Muscle of leg (tissue), 16 donors: ENCODE measurements at places on chromosomes 5 and 9.
A peak's percentile ranks its signal among the peaks of the same experiment; 100 is the strongest.

GRCh38 chr5:142641711-142642110, 44.2 kb downstream of the FGF1 start:
- no peaks in the 10 kb centered on the region for H3K27me3 ChIP-seq
- H3K27ac ChIP-seq: no peak overlapping the region
- peaks cover 11% of the 10 kb centered on the region for H3K4me1 ChIP-seq
- H3K4me3 ChIP-seq: no peak overlapping the region
- no peak for DNase-seq

DNA sequence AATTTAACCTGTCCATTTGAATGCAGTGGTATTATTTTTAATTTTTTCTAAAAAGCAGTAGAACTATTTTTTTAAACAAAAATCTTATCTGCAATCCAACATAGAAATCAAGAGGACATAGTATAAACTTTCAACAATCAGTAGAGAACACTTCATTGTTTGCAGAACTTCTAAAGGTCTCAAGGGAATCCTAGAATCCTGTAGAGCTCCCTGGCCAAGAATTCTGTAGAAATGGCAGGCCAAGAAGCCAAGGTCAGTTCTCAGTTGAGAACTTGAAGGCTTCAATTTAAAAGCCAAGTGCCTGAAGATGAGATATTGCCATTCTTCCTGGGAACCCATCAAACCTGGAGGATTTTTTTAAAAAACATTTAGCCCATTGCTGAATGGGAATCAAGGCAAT, 199.2 kb upstream of the KLF4 start:
- no peak for DNase-seq
- no peaks in the 10 kb centered on the region for H3K27me3 ChIP-seq
- no peaks in the 10 kb centered on the region for H3K36me3 ChIP-seq
- H3K4me3 ChIP-seq: no peak overlapping the region
- H3K27ac ChIP-seq: no peak overlapping the region

DNA sequence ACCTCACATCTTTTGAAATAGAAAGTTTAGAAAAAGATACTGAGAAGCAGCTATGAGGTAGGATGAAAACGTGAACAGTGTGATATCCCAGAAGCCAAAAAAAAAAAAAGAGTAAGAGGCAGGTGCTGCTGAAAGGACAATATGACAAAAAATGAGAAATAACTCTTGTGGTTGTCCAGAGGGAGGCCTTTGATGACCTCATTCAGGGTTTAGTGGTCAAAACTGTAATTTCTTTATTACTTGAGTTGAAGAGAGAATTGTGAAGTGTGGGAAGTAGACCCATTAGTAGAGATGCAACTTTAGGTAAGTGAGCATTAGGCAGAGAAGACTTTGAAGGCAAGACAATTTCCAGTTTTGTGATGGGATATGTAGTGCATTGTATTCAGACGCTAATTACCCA, 1306.3 kb upstream of the ACO1 start:
- H3K27me3 ChIP-seq: no peaks in the 10 kb centered on the region
- H3K4me3 ChIP-seq: no peak overlapping the region
- H3K4me1 ChIP-seq: no peaks in the 10 kb centered on the region
- DNase-seq: no peak
- H3K27ac ChIP-seq: no peak overlapping the region

DNA sequence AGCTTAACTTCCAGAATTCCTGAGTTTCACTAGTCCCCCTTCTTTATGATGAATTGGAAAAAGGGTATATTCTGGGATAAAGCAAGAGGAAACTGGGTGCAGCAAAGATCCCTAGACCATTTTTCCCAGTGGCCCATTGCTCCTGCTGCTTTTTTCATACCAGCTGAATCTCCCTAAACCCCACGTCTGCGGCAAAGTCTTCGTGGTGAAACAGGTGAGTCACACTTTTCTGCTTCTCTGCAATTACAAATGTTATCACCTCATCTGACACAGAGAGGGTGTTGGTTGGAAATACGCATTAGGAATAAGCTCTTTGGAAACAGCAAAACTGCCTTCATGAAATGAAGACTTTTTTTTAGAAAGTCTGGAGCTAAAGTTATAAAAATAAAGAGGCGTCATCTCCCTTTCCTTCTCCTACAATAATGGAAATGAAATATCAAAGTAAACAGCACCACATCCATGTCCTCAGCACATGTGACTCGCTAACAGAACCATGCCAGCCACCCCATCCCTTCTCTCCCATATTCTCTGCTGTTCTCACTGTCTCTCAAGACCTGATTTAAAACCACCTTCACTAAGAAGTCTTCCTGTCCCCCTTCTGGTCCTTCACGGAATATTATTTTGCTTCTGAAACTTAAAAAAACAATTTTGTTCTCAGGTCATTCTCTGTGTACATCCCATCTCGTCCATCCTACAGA, 39.5 kb upstream of the GLRX start:
- no peaks in the 10 kb centered on the region for H3K27me3 ChIP-seq
- DNase-seq: no peak
- H3K4me1 ChIP-seq: peaks cover 11% of the 10 kb centered on the region
- no peak overlapping the region for H3K4me3 ChIP-seq

DNA sequence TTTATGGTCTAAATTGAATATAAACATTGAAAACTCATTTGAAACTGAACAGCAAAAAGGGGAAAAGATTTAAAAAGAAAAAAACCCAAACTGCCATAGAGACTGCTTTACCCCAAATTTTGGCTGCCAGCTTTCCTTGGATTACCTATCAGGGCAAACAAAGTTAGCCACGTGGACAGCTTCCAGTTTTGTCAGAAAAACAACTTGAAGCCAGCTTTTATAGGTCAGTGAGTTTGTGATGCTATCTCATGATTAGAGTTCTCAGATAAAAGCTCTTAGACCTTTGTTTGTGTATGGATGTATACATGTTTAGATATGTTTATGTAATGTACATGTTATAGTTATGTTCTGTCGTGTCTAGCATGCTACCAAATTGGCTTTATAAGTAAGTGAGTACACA, 16.1 kb downstream of the FBP2 start:
- no peak overlapping the region for H3K27ac ChIP-seq
- no peaks in the 10 kb centered on the region for H3K36me3 ChIP-seq
- no peak overlapping the region for H3K4me3 ChIP-seq
- no peak for DNase-seq
- H3K4me1 ChIP-seq: no peaks in the 10 kb centered on the region
- no peaks in the 10 kb centered on the region for H3K27me3 ChIP-seq

DNA sequence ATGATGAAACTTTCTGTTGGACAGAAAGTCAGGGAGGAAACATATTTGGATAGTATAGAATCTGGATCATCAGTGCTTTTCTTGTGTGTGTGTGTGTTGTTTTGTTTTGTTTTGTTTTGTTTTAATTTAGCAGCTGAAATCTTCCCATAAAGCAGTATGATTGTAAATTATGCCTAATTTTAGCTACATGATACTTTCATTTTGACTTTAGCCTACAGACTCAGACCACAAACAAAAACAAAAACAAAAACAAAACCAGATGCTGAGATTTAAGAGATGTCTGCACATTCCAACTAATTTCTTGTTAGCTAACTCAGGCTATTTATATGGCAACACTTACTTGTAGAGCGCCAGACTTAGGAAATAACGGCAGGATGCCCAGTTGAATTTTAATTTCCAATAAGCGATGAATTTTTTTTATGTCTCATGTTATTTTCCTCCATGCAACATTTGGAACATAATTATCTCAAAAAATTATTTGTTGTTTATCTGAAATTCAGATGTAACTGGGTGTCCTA, 119.5 kb upstream of the TRPC7 start:
- H3K27me3 ChIP-seq: no peaks in the 10 kb centered on the region
- no peak overlapping the region for H3K27ac ChIP-seq
- no peak for DNase-seq
- no peaks in the 10 kb centered on the region for H3K4me1 ChIP-seq
- H3K4me3 ChIP-seq: no peak overlapping the region

DNA sequence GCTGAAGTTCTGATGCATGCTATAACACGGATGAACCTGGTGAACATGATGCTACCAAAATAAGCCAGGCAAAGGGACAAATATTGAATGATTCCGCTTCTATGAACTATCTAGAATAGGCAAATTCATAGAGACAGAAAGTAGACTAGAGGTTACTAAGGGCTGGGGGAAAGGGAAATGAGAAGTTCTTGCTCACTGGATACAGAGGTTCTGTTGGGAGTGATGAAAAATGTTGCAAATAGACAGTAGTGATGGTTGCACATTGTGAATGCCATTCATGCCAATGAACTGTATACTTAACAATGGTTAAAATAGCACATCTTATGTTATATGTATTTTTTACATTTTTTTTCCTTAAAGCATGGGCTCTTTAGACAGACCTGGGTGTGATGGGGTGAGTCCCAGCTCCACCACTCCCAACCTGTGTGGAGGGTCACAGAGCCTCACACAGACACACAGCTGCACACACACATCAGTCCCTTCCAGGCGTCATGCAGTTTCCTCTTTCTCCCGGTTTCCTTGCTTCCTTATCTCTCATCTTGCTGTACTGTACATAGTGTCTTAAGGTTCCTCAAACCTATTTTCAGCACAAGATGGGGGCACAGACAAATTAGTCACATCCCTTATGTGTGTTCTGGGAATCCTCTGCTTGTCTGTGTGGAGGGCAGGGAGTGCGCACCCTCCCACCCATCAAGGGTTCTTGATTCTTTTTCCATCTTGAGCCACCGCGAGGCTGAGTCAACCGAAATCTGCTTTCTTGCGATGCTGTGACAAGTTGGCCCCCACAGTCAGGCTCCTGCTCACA, 192.9 kb downstream of the CRB2 start:
- H3K27me3 ChIP-seq: no peaks in the 10 kb centered on the region
- DNase-seq: peak; percentile 16
- H3K4me1 ChIP-seq: peaks cover 10% of the 10 kb centered on the region
- H3K27ac ChIP-seq: no peak overlapping the region
- H3K4me3 ChIP-seq: no peak overlapping the region

DNA sequence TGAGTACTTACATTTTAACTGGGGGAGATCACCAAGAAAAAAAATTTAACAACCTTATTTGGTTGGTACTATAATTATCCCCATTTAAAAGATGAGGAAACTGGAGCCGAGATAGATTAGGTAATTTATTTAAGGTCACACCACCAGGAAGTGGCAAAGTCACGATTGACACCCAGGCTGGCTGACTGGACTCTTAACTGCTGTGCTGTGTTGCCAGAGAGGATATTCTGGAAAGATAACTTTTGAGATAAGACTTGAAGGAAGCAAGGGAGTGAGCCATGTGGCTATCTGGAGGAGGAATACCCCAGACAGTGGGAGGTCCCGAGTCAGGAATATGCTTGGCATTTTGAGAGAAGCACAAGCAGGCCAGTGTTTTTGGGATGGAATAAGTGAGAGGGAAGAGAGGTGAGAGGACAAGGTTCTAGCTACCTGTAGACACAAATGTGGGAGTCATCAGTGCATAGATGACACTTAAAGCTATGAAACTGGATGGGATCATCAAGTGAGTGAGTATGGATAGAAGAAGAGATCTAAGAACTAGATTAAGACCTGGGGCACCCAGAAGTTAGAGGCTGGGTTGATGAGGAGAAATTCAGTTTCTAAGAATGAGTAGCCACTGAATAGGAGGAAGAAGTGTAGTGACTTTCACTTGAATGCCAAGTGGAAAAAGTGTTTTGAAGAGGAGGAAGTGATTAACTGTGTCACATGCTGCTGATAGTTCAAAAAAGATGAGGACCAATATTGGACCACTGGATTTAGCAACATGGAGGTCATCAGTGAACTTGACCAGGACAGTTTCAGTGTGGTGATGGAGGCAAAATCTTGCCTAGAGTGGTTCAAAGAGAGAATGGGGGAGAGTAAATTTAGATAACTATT, 25.6 kb downstream of the PDE8B start:
- no peak overlapping the region for H3K4me3 ChIP-seq
- no peaks in the 10 kb centered on the region for H3K4me1 ChIP-seq
- H3K36me3 ChIP-seq: no peaks in the 10 kb centered on the region
- no peak for DNase-seq

- no peak for DNase-seq
- no peaks in the 10 kb centered on the region for H3K27me3 ChIP-seq
- H3K4me1 ChIP-seq: peaks cover 28% of the 10 kb centered on the region
- no peak overlapping the region for H3K27ac ChIP-seq
- no peaks in the 10 kb centered on the region for H3K36me3 ChIP-seq
- H3K4me3 ChIP-seq: no peak overlapping the region
Observed at GRCh38 chr5:54795284-54795683, 190.1 kb downstream of the ESM1 start.

GRCh38 chr9:112780450-112781036, 30.0 kb downstream of the SNX30 start:
- H3K36me3 ChIP-seq: no peaks in the 10 kb centered on the region
- H3K4me3 ChIP-seq: no peak overlapping the region
- H3K27ac ChIP-seq: no peak overlapping the region
- H3K4me1 ChIP-seq: peaks cover 2% of the 10 kb centered on the region
- no peak for DNase-seq
- no peaks in the 10 kb centered on the region for H3K27me3 ChIP-seq

DNA sequence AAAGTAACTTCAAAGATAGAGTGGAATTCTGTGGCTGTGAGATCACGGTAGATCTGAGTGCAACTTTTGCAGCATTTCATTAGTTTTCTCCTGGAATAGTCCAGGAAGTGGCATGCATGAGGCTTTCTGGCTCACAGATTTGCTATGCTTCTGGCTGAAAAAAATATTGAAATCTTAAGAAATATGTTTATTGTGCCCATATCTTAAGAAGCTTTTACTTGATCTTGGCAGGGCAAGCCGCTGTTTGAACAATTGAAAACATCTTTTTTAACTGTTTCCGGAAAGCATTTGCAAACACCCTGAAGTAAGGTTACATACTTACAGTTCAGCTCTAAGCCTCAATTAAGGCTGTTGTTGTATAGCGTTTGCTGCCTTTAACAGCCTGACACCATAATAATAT, 135.7 kb upstream of the GDNF start:
- no peaks in the 10 kb centered on the region for H3K4me1 ChIP-seq
- no peaks in the 10 kb centered on the region for H3K27me3 ChIP-seq
- H3K36me3 ChIP-seq: no peaks in the 10 kb centered on the region
- H3K27ac ChIP-seq: no peak overlapping the region
- H3K4me3 ChIP-seq: no peak overlapping the region

GRCh38 chr5:129367883-129368282, 92.2 kb upstream of the ADAMTS19 start:
- H3K27me3 ChIP-seq: no peaks in the 10 kb centered on the region
- H3K4me1 ChIP-seq: no peaks in the 10 kb centered on the region
- DNase-seq: no peak
- H3K27ac ChIP-seq: no peak overlapping the region
- H3K4me3 ChIP-seq: no peak overlapping the region

GRCh38 chr5:66565878-66566277, 30.3 kb upstream of the MAST4 start:
- no peaks in the 10 kb centered on the region for H3K27me3 ChIP-seq
- H3K36me3 ChIP-seq: no peaks in the 10 kb centered on the region
- no peaks in the 10 kb centered on the region for H3K4me1 ChIP-seq

- H3K27ac ChIP-seq: no peak overlapping the region
- H3K36me3 ChIP-seq: no peaks in the 10 kb centered on the region
Observed at GRCh38 chr9:91734371-91734981, 215.6 kb downstream of the ROR2 start.

DNA sequence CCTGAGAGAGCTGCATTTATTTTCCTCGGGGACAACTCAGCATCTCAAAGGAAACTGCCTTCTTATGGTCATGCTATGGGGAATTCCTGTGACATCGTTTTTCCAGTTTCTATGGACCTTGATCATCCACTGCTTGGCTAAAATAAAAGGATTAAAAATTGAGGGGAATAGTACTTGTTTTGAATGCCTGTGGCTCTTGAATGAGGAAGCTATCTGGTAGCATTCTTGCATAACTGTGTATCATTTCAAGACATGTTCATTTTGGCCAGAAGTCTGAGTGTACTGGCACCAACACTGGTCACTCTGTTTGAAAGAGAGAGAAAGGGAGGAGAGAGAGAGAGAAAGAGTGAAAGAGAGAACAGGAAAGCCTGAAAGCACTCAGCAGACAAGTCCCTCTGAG, 116.7 kb downstream of the DOCK2 start:
- no peaks in the 10 kb centered on the region for H3K27me3 ChIP-seq
- no peaks in the 10 kb centered on the region for H3K4me1 ChIP-seq
- no peak for DNase-seq
